HT-29 (cell line): ENCODE measurements at places on chromosomes 11 and 22. TPM values are rescaled to one million over a fixed set of nuclear protein-coding genes. Genes with fewer than 3 reads are reported as not detected.

INCENP gene
- total RNA-seq, result 131 and 164 TPM in 2 replicates

CCDC89 gene
- total RNA-seq, result 0.13 TPM in 1 of 2 replicates, not detected in the other

PIK3IP1 gene
- total RNA-seq, result 1.6 and 2.3 TPM in 2 replicates

YAP1 gene
- 112 TPM in 2 replicates for total RNA-seq

CBX7 gene
- total RNA-seq, result 7.3 and 8.6 TPM in 2 replicates

TP53AIP1 gene
- 0.20 and 0.86 TPM in 2 replicates for total RNA-seq

DDX25 gene
- total RNA-seq, result not detected in 2 replicates

RAPSN gene
- total RNA-seq, result not detected in 2 replicates

RBFOX2 gene
- total RNA-seq, result 43.0 and 43.3 TPM in 2 replicates

PRR5L gene
- 80.1 and 92.8 TPM in 2 replicates for total RNA-seq

APOBEC3H gene
- not detected in 2 replicates for total RNA-seq

MCM5 gene
- 154 and 155 TPM in 2 replicates for total RNA-seq

NPAS4 gene
- total RNA-seq, result not detected in 2 replicates

DCHS1 gene
- total RNA-seq, result 0.05 and 0.18 TPM in 2 replicates

PGGHG gene
- total RNA-seq, result 175 and 194 TPM in 2 replicates

SCGB1D2 gene
- total RNA-seq, result not detected in 2 replicates

CNTF gene
- total RNA-seq, result 1.3 and 1.6 TPM in 2 replicates

SERPING1 gene
- not detected in 2 replicates for total RNA-seq

PATE4 gene
- not detected in 2 replicates for total RNA-seq
